WTC11 (cell line): ENCODE measurements at places on chromosomes 5 and 9. TPM values are rescaled to one million over a fixed set of nuclear protein-coding genes. Genes with fewer than 3 reads are reported as not detected.

The FIBCD1 gene
- total RNA-seq = 6.6 to 9.1 TPM (median 8.8 TPM) in 3 replicates

- H3K27ac ChIP-seq = no peak overlapping the region
- no peak overlapping the region for H3K4me3 ChIP-seq
- no peaks in the 10 kb centered on the region for H3K36me3 ChIP-seq
- no peaks in the 10 kb centered on the region for H3K27me3 ChIP-seq
- DNase-seq = no peak
- no peaks in the 10 kb centered on the region for H3K4me1 ChIP-seq
Observed at GRCh38 chr5:143696921-143697320, 115.0 kb upstream of the HMHB1 start.

DNA sequence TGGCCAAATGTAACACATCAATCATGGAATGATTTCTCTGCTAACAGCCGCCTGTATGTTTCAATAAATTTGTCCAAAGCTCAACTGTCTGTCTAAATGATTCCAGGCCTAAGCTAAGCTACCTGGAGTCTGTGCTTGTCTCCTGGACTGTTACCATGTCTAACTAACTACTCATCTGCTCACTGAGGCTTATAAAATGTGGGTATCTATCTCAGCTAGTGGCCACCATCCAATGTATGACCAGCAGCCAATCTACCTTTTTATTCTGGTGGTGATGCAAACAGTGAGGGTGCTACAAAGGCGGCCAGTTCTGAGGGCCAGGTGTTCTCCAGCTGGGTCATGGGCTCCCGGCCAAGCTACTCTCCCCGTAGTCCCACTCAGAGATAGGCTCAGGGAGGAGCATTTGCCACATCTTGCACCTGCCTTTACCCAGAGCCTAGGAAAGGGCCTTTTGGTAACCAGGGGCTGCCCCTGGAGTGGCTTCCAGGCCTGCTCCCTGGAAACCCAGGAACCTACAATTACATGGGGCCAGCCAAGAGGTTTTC is 59.1 kb downstream of the PFDN1 start:
- no peaks in the 10 kb centered on the region for H3K27me3 ChIP-seq
- no peak for DNase-seq
- no peak overlapping the region for H3K4me3 ChIP-seq
- peaks cover 11% of the 10 kb centered on the region; the same call in 1 of the 2 replicates for H3K36me3 ChIP-seq
- peaks cover 43% of the 10 kb centered on the region for H3K4me1 ChIP-seq

GRCh38 chr5:159657771-159658170 is 258.5 kb upstream of the ADRA1B start:
- peaks cover 11% of the 10 kb centered on the region for H3K4me1 ChIP-seq
- no peaks in the 10 kb centered on the region for H3K27me3 ChIP-seq
- H3K4me3 ChIP-seq = no peak overlapping the region
- H3K36me3 ChIP-seq = no peaks in the 10 kb centered on the region
- DNase-seq = no peak
